Posterior vena cava (tissue), 2 donors: ENCODE measurements at places on chromosomes 2 and 18.

DNA sequence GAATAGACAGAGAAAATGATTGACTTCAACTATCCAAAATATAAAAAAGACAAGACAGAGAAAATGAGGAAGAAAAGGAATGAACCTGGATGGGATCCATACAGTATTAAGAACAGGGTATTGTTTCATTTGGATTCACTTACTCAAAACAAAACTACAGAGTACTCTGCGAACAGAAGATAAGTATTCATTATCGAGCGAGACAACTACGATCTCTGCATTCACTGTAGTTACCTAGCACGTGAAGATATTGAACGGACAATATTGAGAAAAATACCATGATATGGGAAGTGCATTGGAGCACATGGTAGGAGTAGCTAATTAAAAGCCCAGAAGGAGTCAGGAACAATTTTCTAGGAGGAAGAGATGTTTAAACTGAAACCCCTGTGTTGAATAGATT, 1.0 kb upstream of the ORC2 start:
- no peak for DNase-seq

DNA sequence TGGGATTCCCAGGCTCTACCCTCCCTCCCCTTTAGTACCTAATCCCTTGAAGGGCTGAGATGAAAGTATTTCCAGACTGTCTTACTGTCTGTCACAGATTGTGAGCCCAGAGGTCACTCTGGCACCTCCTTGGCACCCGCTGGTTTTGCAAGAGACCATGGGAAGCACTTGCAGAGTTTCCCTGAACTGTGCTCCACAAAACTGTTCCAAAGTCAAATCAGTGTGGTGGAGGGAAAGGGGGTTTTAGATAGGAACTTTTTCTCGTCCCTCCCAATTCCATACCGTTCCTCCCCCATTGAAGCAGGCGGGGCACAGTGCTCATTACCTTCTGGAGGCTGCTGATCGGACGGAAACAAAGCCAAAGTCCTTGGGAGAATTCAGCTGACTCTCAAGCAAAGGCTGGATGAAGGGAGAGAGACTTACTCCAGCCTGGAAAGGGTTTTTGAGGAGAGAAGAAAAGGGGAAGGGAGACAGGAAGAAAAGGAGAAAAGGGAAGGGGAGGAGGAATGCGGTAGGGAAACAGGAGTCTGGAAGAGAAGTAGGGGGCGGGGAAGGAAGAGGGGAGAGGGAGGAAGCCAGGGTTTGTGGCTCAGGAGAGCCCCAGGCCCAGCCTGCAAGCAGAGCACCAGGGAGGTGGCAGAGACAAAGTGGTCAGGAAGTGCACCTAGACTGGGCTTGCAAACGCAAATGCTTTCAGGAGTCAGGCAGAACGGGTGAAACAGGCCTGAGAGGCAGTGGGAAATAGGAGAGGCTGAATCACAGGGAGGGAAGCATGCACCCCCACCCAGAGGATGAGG, 88.4 kb upstream of the SP3 start:
- DNase-seq = no peak

DNA sequence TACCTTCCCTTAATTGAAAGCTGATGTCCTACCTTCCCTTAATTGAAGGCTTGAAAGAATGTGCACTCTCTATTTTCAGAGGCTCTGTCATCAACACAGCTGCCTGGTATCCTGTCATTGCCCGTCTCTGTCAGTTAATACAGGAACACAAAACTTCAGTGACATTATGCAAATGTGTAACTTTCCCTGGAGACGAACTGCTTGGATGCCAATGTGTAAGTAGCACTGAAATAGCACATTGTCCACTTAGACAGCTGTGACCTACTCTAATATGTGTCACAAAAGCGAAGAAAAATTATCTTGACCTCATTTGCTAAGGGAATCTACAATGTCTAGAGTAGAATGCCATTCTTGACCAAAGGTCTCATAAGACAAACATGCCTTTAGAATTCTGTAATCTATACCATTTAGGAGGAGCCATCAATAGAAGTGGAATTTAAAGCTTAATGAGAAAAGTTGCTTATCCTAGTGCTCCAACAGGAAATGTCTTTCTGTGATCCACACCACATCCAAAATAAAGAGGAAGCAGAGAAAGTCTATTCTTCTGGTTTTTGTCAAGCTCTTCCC, 138.1 kb downstream of the BARD1 start:
- DNase-seq = no peak

DNA sequence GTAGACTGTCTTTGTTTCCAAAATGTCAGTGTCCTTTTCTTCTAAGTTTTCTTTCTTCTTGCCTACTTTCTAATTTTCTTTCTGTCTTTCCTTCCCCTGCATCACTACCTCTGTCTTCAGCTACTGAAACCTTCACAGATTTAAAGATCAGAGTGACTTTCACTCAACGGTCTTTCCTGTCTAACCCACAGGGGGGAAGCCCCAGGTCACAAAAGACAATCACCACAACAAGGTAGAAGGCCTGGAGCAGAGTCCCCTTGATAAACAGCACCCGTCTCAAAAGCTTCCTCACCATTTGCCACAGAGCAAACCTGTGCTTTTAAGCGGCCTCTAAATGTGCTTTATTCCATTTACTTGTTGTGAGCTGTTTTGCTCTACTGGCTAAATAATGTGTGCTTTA, 665.4 kb downstream of the BCL11A start:
- DNase-seq = no peak

- no peak for DNase-seq
Measured at GRCh38 chr2:192051533-192051932, 143.2 kb downstream of the TMEFF2 start.

GRCh38 chr2:207778298-207778882, 8.7 kb upstream of the FZD5 start:
- no peak for DNase-seq

- no peak for DNase-seq
Measured at GRCh38 chr2:41906338-41906725, 141.5 kb upstream of the PKDCC start.

DNA sequence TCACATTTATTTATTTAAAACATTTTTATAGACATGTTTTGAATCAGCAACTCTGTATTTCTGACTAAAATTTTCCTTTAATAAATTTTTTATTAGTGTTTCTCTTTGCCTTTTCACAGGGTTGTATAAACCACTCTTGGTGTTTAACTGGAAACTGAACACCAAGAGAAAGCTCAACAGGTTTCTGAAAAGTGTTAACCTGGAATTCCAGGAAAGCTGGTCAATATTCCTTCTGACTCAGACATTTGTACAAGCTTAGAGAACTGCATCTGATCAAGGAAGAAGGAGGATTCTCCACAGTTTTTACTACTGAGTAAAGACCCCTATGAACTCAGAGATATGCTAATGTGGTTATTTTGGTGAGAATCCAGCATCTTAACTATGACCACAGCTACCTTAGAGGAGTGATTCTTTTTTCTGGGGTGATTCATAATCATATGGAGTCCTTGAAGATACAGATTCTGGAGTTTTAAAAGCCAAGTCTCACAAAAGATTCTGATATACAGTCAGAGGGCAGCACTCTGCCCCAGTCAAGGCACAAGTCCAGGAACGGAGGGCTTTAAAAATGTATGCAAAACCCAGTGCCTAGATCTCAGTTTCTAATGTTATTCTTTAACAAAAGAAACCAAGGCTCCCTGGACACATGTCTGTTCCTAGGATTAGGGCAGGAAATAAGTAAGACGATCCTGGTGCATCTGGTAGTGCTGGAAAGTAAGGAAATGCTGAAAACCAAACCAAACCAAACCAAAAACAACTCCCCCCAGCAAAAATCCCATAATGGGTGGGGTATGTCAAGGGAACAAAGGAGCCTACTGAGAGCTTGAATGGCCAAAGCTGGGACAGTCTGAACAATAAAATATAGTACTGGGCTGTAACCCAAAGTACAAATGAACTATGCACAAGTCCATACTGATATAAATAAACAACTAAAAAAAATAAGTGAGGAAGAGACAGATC, 85.1 kb upstream of the FZD5 start:
- peak; percentile 10 for DNase-seq

DNA sequence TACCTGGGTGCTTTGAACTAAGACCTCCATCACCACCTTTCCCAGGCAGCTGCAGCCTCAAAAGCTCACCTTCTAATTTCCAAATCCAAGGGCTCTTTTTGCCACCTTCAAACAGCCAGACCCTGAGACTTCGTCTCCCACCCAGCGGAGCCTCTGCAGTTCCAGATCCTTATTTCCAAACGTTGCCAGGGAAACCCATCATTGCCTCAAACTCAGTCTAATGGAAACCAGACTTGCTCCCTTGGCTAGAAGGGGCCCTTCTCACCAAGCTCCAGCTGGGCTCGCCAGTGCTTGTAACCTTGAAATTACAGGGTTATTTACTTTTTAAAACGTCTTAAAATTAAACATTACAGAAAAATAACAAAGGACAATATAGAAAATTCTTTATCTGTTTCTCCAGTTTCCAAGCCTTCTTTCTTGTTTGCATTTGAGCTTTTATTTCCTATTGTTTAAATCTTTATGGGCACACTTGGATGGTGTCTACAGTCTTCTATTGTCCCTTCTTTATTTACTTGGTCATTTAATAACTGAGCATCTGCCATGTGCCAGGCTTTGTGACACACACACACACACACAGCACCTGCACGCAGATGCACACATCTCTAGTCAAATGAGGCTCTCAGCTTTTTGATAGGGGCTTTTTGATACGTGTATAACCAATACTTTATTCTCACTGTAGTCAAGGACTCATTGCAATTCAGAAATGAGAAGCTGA, 36.1 kb downstream of the TRPM8 start:
- no peak for DNase-seq

DNA sequence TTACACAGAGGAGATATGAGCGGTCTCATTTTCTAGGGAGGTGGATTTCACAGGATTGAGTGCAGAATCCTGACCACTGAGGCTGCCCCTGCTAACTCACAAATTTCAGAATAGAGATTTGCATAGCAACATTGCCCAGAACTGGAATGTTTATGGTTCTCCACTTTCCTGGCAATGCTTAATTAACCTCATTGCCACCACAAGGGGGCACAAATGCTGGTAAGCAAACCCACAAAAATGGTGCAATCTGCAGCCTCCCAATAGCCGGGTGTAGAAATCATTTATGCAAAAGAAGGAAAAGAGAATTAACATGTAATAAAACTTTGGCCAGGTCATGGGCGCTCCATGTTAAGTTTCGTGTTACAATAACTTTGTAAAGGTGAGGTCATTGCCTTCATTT, 112.4 kb downstream of the CYRIA start:
- DNase-seq = no peak

DNA sequence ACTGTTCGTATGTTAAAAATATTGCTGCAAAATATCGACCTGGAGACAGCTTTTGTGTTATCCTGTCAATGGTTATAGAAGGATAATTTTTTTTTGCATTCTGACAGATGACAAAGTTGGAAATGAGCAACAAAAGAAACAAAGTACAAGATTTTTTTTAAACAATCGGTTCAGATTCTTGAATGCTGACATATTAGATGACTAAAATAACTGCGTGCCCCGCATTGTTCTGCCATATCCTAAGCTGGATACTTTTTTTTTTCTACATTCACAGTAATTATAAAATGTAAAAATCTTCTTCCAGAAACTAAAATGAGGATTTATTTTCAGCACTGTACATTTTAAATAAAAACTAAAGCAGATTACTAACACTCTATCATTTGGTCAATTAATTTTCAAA, 67.1 kb downstream of the ABCG8 start:
- no peak for DNase-seq
